Peyer's patch (tissue), 4 donors: ENCODE measurements at places on chromosomes 4 and X. TPM values are rescaled to one million over a fixed set of nuclear protein-coding genes. Genes with fewer than 3 reads are reported as not detected.

DNA sequence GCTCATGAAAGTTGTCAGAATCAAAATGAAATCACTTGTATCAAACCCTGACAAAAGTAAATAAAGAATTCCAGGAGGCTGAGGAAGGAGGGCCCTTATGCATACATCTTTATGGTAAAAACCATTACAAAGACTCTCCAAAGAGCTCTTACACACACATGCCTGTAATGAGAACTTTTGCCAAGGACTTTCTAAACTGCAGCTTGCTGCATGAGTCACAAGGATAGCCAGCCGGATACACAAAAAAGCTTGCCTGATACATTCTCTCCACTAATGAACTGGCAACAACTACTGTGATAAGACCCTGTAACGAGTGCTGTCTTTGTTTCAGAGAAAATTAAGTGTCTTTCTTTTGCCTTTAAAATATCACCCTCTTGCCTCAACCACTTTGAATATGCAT, 618.1 kb downstream of the PPP4R3C start:
- DNase-seq = no peak

DNA sequence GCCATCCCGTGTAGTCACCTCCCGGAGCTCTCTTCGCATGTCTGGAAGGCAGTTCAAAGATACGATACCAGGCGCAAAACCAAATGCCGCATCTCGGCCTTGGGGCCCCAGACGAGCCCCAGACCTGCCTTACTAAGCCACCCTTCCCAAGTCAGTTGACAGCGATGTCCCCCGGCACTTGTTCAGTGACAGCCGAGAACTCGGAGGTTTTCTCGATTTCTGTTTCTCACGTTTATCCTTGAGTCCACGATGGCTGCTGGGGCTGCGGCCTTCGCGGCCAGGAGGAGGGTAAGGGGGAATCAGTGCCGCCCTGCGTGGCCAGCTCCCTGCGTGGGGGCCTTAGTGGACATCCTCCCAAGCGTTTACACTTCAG, 7.3 kb downstream of the MAEA start:
- DNase-seq = peak; percentile 37

GRCh38 chrX:20362268-20363267, 95.9 kb upstream of the RPS6KA3 start:
- no peak for DNase-seq

DNA sequence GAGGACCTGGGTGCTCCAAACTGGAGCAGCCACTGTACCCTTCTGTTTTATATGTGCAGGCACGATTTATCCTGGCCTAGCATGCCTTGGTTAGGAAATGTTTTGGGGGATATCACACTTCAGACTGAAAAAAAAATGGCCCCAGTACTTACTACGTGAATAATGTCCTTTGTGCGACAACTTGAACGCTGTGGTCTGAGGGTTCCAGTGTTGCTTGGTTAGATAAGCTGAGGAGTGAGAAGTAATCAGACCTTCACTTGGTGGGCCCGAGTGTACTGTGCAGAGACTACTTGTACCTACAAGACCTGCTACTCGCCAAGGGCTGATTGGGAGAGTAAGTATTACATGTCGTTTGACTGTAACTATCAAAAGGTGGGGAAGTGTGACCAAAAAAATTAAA, 678 bp downstream of the DNAAF6 start:
- no peak for DNase-seq

DNA sequence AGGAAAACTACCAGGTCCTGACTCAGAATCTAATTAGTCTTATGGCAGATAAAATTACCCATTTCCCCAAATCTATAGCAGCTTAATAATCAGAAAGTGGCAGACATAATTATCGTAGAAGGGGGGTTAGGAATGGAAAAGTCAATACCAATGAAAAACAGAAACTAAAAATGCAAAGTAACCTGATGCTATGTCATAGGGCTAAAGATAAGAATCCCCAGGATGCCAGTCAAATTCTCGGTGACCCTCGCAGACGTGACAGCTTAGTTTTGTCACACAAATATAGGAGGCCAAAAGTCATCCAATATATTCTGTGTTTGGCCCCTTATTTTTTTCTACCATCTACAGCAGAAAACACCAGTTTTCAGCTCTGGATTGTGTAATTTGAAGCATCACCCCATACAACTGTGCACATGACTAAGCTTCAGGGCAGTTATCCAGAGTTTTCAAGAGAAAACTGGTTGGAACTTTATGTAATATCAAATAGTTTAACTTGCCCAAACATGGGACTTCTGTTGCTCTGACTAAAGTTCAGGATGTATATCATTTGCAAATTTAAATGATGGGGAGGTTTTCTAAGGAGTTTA, 30.9 kb downstream of the RASSF6 start:
- DNase-seq = peak; percentile 18

- no peak for DNase-seq
Measured at GRCh38 chr4:8045909-8046308, 106.2 kb upstream of the AFAP1 start.

DNA sequence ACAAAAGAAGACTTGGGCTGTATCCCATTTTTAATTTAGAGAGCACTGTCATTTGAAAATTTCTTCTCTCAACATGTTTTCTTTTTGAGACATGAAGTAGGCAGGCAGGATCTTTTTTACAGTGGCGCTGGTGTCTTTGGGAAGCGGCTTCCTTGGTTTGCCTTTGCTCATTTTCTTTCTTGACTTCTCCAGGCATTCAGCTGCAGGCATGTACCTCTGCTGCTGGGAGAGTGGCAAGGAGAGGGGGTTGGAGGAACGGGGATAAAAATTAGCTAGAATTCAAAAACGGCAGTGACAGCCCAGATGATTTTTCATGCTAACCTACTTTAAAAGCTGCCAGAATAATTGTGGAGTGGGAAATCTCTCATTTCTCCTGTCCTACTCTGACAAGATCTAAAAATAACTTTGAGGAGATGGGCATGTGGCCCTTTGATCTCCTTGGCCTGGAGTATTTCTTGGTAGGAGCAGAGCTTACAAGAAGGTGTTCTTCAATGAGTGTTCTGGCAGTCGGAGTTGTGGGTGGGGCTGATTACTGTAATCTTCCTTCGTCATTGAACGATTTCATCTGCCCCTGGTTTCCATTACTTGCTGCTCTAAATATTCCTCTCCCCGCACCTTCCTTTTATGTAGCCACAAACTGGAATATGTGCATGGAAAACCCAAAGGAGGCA, 54.8 kb downstream of the TBL1X start:
- DNase-seq = no peak

SMIM10 gene
- not detected for total RNA-seq

BEX1 gene
- total RNA-seq = 1.2 TPM

MAGEC3 gene
- total RNA-seq = not detected

SMIM31 gene
- total RNA-seq = 16.5 TPM

EDNRA gene
- total RNA-seq = 7.4 TPM

NR0B1 gene
- not detected for total RNA-seq
